ENCODE measurements at places on chromosomes 6 and 20. TPM values are rescaled to one million over a fixed set of nuclear protein-coding genes. Genes with fewer than 3 reads are reported as not detected.

Gene BHLHE23
- not detected for total RNA-seq

Gene FAM83C
- not detected for total RNA-seq

Gene RIMS4
- total RNA-seq = 6.6 TPM

DNA sequence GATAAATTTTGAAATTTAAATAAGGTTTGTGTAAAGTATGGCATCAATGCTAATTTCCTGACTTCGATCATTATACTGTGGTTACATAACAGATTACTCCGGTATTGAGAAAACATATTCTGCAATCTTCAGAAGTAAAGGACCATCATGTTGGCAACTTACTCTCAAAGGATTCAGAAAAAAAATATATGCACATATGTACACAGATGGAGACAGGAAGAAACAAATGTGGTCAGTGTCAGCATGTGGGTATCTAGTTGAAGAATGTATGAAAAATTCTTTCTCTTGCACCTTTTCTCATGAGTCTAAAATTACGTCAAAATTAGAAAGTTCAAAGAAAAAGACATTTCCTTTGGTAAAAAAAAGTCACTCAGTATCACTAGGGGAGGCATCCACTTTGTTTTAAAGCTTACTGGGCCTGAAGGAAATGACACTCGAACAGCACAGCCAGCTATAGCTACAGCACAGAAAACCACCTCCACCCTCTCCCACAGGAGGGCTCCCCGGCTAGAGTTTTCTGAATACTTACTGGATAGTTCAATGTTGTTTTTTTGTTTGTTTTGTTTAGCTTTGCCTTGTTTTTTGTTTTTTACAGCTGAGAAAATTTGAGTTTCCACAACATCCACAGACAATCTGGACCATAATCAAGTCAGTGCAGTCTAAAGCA, 317.2 kb upstream of the AGPAT4 start:
- DNase-seq = no peak

GRCh38 chr20:35329435-35330139, 37.4 kb upstream of the FAM83C start:
- no peak for DNase-seq

Data from posterior vena cava (tissue), 2 donors.